BJ (cell line): ENCODE measurements at places on chromosomes 2 and 18.

GRCh38 chr2:186980787-186981550, 132.0 kb upstream of the ZSWIM2 start:
- DNase-seq, result no peak

- DNase-seq, result no peak
Observed at GRCh38 chr2:241068942-241069810, 32.9 kb downstream of the MTERF4 start.

GRCh38 chr2:110680709-110681108, 2.8 kb upstream of the BUB1 start:
- no peak for DNase-seq

- DNase-seq, result no peak
Observed at GRCh38 chr2:45218931-45219339, 209.7 kb upstream of the SIX2 start.

- DNase-seq, result no peak
Observed at GRCh38 chr2:117933884-117934354, 80.0 kb downstream of the CCDC93 start.

GRCh38 chr2:108139521-108139920, 100.2 kb upstream of the SULT1C3 start:
- DNase-seq, result no peak

DNA sequence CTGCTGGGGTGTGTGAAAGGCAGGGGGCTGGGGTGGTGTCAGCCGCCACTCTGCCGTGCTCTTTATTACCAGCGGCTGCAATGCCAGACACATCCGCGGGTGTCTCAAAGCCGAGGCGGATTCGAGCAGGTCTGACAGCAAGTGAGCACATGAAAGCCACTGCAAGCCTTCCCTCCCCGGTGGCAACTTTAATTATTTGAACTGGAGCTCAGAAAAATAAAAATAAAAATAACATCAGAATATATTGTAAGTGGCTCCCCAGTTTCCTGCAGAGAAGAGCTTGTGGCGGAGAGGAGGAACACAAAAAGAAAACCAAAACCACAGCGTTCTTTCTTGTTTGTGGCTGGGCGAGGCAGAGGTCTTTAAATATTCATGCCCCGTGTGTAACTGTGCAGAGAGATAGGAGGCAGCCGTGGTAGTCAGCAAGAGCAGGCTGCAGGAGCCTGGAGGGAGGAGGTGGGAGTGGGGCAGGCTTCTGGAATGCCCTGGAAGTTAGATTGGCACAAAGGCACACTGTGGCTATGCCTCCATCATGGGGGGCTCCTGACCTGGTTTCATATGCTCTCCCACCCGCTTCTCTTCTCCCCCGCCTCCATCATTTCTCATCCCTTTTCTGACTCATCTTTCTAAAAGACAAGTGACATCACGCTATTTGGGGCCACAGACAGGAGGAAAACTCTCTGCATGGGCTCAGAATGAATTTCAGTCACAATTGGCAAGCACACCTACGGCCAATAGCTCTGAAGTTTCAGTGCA, 199.8 kb downstream of the CLIP4 start:
- DNase-seq, result no peak

DNA sequence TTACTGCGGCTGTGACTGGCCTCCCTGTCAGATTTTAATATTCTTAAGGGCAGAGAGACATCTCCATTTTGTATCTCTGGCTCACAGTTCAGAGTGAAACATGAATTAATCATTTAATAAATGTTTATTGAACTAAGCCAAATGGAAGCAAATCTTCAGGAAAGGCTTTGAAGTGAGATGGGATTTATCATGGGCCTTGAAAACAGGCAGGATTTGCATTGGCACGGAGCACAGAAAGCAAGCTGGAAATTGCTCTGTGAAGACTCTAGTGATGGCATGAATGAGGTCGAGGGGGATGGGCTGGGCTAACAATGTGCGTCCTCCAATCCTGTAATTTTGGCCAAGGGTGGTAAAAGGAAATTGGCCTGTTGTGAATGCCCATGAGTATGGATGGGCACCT, 369.8 kb upstream of the SOX11 start:
- no peak for DNase-seq
